ENCODE measurements at places on chromosomes 6 and 20.

DNA sequence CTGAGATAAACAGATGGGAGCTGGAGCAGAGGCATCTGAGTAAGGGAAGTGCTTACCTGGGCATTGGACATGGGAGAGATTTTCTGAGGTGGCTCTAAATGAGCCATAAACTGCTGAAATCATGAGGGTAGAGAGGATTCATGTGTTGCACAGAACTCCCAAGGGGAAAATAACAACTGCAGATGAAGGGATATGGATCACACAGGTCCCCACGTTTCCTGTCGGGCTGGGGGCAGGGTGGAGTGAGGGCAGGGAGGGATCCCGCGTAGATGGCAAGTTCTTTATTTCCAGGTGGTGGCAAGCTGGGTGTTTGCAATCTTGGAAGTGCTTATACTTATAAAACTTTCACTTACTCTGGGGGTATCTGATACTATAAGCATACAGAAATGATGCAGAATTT, 422.6 kb upstream of the FLRT3 start:
- DNase-seq = no peak

DNA sequence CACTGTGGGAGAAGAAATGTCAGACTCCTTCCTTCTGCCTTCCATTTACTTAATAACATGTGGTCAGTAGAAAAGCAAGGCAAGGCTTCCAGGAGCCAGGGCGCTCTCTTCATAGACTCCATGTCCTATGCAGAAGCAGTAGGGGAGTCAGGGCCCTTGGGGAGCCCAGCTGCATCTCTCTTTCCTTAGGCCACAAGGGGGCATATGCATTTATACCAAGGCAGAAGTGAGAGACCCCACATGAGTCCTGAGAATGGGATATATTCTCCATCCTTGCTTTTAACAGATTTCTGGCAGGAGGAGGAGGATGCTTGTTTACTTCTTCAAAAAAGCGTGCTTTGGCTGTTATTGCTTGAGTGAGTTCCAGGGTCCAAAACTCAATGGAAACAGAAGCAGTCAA, 198.5 kb downstream of the HIVEP2 start:
- DNase-seq = no peak

DNA sequence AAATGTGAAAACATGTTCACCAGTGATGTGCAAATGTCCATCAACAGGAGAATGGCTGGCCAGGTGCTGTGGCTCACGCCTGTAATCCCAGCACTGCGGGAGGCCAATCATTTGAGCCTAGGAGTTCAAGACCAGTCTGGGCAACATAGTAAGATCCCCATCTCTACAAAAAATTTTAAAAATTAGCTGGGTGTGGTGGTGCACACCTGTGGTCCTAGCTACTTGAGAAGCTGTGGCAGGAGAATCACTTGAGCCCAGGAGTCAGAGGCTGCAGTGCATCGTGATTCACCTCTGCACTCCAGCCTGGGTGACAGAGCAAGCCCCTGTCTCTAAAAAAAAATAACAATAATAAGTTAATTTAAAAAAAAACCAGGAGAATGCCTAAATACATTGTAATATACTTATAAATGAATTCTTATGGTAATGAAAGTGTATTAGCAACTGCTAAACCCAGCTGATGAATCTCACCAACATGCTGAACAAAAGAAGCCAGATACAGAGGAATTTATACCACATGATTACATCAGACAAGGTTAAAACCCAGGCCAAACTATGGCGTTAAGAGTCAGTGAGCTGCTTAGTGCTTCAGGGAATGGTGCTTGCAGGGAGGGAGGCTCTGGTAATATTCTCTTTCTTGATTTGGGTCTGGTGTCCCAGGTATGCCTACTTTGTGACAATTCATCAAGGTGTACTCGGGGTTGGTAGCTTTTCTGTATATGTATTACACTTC, 36.4 kb downstream of the RPP40 start:
- no peak for DNase-seq

- DNase-seq = no peak
Measured at GRCh38 chr20:15619341-15619740, 953.9 kb downstream of the KIF16B start.

GRCh38 chr6:88386167-88386566, 220.0 kb upstream of the CNR1 start:
- DNase-seq = no peak

All from stimulated activated CD4-positive, alpha-beta T cell treated with anti-CD3 and anti-CD28 coated beads, Interleukin-15, amount 100 ng/mL, for 1 hour (primary cell).